GM23248 (cell line): ENCODE measurements at places on chromosomes 12 and 14. TPM values are rescaled to one million over a fixed set of nuclear protein-coding genes. Genes with fewer than 3 reads are reported as not detected.

CCDC175 gene
- total RNA-seq = not detected in 2 replicates

DNA sequence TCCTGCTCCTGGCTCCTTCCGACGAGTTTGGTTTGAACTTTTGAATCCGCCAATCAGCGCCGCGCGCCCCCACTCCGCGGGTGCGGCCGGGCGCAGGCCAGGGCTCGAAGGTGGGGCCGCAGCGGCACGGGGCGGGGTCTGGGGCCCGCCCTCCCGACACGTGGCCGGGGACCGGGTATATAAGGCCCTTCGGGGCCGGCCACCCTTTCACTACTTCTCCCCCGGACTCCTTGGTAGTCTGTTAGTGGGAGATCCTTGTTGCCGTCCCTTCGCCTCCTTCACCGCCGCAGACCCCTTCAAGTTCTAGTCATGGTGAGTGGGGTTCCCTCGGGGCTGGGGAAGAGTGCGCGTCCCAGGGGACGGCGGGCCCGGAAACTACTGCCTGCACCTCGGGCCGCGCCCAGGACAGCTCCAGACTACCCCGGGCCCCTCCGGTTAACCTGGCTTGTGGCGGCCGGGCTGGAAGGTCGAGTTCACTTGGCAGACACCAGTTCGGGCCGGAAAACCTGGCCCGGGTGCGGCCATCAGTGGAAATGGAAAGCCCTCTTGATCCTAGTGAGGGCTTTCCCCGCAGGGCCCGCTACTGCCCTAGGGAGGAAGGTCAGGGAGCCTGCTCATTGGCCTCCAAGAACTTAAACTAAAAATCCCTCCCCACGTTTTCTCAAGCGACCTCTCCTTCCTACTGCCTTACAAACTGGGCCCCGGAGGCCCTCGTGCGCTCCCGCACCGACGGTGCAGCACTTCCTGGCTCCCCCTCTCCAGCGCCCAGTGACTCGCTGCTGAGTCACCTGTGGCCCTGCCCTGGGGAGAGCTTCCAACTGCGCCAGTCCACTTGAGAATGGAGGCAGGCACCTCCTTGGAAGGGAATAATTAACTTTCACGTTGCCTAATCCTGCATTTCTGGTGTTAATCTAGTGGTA is at the start of gene TUBA1C:
TSS of gene TUBA1C (plus strand) at position 210 of the 920 bp plus-strand sequence. CDS start at position 310, 100 bp downstream.
- peak within 1 kb of the TSS; percentile 99 for H3K27ac ChIP-seq
- H3K4me1 ChIP-seq = peaks cover 59% of the 10 kb centered on the region
- H3K27me3 ChIP-seq = no peaks in the 10 kb centered on the region
- peak; percentile 97 for DNase-seq
- peak within 1 kb of the TSS; percentile 94 for H3K4me3 ChIP-seq

CCDC85C gene
- 9.0 and 11.0 TPM in 2 replicates for total RNA-seq

- no peak overlapping the region for H3K4me3 ChIP-seq
- no peaks in the 10 kb centered on the region for H3K36me3 ChIP-seq
- H3K27me3 ChIP-seq = no peaks in the 10 kb centered on the region
These were observed 9.7 kb downstream of the TBC1D15 start for GRCh38 chr12:71849109-71849851.

SLC25A47 gene
- total RNA-seq = not detected in 2 replicates

DNA sequence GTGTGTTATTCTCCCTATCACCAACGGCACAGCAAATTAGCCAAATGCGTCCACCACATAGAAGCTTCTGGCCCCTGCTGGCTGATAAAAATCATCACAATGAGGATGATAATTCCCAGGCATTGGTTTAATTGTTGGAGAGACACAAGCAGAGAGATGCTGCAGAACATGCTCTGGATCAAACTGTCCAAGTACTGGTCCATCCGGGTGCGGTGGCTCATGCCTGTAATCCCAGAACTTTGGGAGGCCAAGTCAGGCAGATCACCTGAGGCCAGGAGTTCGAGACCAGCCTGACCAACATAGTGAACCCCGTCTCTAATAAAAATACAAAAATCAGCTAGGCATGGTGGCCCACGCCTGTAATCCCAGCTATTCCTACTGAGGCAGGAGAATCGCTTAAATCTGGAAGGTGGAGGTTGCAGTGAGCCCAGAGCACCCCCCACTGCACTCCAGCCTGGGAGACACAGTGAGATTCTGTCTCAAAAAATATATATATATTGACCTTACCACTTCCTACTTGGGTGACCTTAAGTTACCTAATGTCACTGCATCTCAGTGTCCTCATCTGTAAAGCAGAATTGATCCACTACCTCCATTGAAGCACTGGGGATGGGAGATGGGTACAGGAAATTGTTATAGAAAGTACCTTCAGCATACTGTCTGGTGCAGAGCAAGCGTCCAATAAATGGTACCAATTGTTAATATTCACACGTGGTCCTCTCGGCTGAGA is 83.7 kb upstream of the EGLN3 start:
- H3K27ac ChIP-seq = no peak overlapping the region
- peaks cover 10% of the 10 kb centered on the region; the same call in 1 of the 2 replicates for H3K27me3 ChIP-seq
- no peak for DNase-seq
- H3K4me1 ChIP-seq = peaks cover 11% of the 10 kb centered on the region
- H3K36me3 ChIP-seq = no peaks in the 10 kb centered on the region
- H3K4me3 ChIP-seq = no peak overlapping the region

DNA sequence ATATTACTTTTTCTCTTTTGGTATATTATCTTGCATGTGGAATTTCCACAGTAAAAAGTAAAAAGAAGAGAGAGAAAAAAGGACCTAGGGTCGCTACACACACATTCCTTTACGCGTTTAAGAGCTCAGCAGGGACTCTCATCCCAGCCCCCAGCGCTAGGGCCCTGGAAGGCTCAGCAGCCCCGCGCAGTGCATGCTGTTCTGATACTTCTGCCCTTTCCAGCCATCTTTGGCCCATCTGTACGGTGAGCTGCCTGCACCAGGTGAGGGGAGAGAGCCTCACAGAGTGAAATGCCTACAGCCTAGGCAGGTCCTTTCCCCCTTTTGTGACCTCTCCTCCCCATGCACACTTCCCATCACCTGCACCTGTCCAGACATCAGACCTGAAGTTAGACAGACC is 1.6 kb upstream of the LTBR start:
- no peak overlapping the region for H3K4me3 ChIP-seq
- H3K4me1 ChIP-seq = peaks cover 20% of the 10 kb centered on the region
- H3K27me3 ChIP-seq = no peaks in the 10 kb centered on the region
- no peak for DNase-seq

DNA sequence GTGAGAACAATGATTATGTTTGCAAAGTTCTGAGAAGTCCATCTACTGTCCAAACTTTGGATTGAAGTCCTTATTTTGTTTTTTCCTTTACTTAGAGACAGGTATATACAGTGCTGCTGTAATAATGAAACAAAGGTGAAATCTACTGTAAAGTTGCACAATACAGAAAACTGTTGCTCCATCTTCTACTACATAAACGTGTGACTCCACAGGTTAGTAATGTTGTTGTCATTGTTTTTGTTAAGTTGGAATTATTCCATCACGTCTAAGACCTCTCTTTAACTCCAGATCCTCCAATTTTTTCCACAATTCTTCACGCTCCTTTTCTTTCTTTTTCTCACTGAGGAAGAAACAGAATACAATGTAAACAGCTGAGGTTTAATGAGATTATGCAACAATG is 57.0 kb upstream of the GPHB5 start:
- DNase-seq = peak; percentile 48
- no peak overlapping the region for H3K27ac ChIP-seq
- peaks cover 9% of the 10 kb centered on the region; the same call in 1 of the 2 replicates for H3K4me1 ChIP-seq
- no peak overlapping the region for H3K4me3 ChIP-seq
- no peaks in the 10 kb centered on the region for H3K27me3 ChIP-seq

SLC22A17 gene
- total RNA-seq = 32.8 and 42.3 TPM in 2 replicates

DNA sequence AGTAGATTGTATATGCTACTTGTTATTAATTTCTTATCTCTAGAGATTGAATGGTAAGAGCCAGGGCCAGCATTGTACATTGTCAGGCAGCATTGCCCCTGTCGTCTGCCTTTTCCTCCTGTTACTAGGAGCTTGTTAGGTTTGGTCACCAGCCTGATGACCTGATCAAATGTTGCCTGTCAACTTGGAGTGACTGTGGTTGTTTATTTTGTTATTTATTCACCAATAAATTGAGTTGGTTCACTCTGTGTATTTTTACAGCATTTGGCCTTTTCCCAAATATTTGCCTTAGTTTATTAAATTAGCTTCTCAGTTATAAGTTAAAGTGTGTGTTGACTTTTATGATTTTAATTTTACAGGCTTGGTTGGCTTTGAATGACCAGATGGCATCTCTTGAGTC is 88.4 kb downstream of the PRKCH start:
- no peaks in the 10 kb centered on the region for H3K36me3 ChIP-seq
- no peak for DNase-seq
- H3K4me3 ChIP-seq = no peak overlapping the region
- H3K27ac ChIP-seq = no peak overlapping the region
- H3K27me3 ChIP-seq = peaks cover 19% of the 10 kb centered on the region

DLK1 gene
- total RNA-seq = not detected in 2 replicates

- H3K27me3 ChIP-seq = no peaks in the 10 kb centered on the region
- H3K4me1 ChIP-seq = no peaks in the 10 kb centered on the region
- H3K27ac ChIP-seq = no peak overlapping the region
- H3K4me3 ChIP-seq = no peak overlapping the region
These were observed 445.5 kb upstream of the FBXO33 start for GRCh38 chr14:39877577-39878190.

DNA sequence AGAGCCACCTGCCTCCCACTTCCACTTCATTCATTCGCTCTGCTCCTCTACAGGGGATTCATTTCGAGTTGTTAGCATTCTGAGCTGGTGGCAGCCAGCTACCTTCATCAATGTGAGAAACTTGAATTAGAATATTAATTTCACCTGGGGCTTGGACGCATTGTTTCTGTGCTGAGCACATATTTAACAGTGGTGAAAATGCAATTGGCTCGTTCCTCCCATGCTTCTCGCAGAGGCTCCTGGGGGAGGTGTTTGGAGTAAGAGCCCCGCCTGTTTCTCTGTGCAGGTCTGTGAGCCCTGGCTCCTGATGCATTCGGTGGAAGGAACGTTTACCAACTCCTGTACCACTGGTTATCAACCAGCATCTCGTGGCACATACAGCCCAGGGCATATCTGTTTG is 141.5 kb downstream of the AACS start:
- H3K4me3 ChIP-seq = no peak overlapping the region
- no peaks in the 10 kb centered on the region for H3K27me3 ChIP-seq
- no peak for DNase-seq
- H3K36me3 ChIP-seq = no peaks in the 10 kb centered on the region
- no peak overlapping the region for H3K27ac ChIP-seq
- no peaks in the 10 kb centered on the region for H3K4me1 ChIP-seq

ART4 gene
- not detected in 2 replicates for total RNA-seq

RERG gene
- not detected in 2 replicates for total RNA-seq
